Stimulated activated CD4-positive, alpha-beta T cell treated with anti-CD3 and anti-CD28 coated beads, Interleukin-1b, Interleukin-23, amount 100 ng/mL, for 24 hours (primary cell): ENCODE measurements at places on chromosomes 6 and 20.

DNA sequence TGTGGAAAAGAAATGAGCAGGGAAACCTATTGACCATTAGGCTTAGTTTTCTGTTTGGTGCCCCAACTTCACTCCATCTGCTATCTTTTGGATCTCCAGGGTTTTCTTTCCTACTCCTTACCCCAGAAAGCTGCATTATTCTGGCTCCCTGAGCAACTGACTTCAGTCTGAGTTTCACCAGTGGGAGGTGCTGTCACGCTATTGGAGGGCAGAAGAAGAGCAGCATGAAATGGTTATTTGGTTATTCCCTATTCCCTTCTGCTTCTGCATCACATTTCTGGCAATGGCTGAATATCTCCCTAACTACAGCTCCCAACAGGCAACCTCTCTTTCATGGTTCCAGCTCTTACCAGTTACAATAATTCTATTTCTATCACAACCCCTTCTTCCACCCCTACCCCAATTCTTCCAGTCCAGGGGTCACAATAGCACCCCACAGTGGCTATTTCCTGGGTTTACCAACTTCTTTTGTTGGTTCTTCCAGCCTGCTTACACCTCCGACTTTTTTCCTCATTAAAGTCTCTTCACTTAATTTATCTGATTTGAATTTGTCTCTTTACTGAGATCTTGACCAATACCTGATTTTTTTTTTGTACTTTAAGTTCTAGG, 311.5 kb downstream of the PLCB1 start:
- no peak for DNase-seq

GRCh38 chr6:168280899-168281245, 38.7 kb downstream of the DACT2 start:
- no peak for DNase-seq

DNA sequence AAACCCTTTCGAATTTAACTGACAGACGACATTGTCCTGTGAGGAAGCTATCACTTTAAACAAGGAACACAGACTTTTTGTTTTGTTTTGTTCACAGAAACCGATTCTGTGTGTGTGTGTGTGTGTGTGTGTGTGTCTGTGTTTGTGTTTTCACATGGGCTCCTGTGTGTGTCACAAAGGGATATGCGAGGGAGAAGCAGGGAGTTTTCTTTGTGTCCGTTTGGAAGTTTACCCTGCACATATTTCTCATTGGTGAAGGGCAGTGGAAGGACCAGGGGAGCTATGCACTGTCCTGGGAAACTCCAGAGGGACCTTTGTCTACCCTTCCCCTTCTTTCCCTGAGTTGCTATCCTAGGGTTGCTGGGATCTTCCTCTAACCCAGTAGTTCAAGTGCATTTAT, 17.7 kb downstream of the POM121L2 start:
- DNase-seq = no peak

DNA sequence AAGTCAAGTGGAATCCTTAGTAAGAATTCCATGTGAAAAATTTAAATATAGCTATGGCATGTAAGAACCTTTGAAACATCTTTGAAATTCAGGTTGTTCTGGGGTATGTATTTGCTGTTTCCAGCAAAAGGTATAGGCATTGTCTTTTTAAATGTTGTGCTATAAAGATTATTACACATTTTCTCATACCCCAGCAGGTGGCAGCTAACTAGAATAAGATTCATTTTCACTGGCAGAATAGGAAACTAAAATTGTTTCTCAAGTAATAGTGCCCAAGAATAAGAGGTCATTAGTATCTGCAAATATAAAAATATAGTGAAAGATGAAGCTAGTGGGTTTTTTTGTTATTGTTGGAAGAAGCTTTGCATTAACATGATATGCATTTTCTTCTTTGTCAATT, 1.8 kb downstream of the GRIK2 start:
- no peak for DNase-seq

- DNase-seq = no peak
Observed at GRCh38 chr6:36266913-36267644, 2.8 kb upstream of the PNPLA1 start.

DNA sequence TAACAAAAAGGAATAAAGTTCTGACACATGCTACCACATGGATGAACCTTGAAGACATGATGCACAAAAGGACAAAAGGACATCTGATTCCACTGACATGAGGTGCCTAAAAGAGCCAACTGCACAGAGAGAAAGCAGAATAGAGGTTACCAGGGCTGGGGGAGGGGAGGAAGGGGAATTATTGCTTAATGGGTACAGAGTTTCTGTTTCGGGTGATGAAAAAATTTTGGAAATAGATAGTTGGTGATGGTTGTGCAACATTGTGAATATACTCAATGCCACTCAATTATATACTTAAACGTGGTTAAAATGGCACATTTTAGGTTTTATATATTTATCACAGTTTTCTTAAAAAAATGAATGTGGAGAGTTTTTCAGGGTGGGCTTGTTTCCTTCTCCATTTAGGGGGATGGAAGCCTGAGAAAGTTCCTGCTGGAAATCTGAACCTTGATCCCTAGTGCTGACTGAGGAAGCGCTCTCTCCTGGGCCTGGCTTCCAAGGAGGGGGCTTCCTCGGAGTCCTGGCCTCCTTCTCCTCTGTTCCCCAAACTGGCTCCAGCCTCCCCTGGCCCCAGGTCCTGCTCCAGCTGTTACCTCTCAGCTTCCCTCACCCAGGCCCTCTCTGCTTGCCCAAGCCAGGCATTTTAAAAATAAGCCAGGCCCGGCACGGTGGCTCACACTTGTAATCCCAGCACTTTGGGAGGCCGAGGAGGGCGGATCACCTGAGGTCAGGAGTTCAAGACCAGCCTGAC, 79.2 kb downstream of the NOL4L start:
- DNase-seq = no peak

DNA sequence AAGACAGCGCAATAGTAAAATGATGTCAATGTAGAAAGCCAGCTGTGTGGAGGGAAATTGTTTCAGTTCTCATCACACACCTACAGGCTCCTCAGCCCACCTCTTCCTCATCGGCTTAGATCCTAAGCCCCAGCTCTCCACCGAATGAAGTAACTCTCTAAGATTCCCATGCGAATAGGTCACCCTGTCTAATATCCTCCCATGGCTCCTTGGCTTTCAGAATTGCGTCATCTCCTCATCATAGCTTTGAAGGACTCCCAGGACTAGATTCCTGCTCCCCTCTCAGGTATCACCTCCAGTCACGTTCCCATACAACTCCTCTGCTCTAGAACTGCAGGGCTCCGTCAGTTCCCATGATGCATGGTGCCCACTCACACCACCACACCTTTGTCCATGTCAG, 16.2 kb upstream of the SLC22A16 start:
- no peak for DNase-seq

GRCh38 chr6:13711324-13711732, 307 bp downstream of the RANBP9 start:
- no peak for DNase-seq

DNA sequence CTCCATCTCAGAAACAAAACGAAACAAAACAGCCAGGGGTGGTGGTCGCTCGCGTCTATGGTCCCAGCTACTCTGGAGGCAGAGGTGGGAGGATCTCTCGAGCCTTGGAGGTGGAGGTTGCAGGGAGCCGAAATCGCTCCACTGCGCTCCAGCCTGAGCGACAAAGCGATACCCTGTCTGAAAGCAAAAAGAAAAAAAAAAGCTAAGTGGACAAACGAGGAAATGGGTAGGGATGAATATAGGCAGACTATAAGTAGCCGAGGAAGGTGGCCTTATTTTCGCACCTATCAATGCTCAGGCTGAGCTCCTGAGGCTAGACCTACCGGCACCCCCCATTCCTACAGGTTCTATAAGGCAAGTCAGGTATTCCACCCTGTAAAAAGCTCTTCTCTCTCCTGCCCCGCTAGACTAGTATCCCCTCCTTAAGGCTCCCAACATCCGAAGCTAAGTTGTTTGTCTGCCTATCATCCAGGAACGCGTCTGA, 650 bp upstream of the CASP8AP2 start:
- DNase-seq = no peak

DNA sequence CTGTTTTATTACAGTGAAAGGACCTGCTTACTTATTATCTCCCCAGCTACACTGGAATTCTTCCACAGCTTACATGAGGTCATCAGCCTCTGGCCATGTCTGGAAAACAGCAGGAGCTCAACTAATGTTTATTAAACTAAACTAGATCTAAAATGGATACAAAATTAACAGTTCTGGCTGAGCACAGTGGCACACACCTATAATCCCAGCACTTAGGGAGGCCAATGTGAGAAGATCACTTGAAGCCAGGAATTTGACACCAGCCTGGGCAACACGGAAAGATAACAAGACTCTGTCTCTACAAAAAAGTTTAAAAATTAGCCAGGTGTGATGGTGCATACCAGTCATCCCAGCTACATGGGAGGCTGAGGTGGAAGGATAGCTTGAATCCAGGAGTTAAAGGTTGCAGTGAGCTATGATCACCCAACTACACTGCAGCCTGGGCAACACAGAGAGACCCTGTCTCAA, 220.8 kb upstream of the MARCKS start:
- DNase-seq = no peak

DNA sequence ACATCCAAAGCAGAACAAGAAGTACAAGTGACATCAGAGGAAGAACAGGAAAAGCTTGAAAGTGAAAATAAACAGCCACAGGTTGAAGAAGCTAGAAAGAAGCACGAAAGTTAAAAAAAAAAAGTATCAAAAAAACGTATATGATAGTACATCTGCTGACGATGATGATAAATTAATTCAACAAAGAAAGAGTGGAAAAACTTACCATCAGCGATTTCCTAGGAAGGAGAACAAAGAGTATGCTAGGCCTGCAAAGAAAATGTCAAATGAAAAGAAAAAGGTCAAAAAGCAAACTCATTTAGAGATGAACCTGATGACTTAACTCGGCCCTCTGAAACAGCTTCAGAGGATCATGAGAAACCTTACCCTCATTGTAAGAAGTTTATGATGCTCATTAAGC, 3.7 kb downstream of the SAYSD1 start:
- DNase-seq = no peak

- DNase-seq = no peak
Observed at GRCh38 chr6:23454080-23454976, 671.7 kb upstream of the NRSN1 start.

- no peak for DNase-seq
Observed at GRCh38 chr6:16059496-16059895, 69.4 kb upstream of the MYLIP start.

- DNase-seq = no peak
Observed at GRCh38 chr6:119346936-119347335, 2.6 kb downstream of the MAN1A1 start.

GRCh38 chr6:133017581-133017980, 203.2 kb downstream of the RPS12 start:
- DNase-seq = no peak

- DNase-seq = peak; percentile 29
Observed at GRCh38 chr6:144064402-144065212, 30.8 kb downstream of the SF3B5 start.

DNA sequence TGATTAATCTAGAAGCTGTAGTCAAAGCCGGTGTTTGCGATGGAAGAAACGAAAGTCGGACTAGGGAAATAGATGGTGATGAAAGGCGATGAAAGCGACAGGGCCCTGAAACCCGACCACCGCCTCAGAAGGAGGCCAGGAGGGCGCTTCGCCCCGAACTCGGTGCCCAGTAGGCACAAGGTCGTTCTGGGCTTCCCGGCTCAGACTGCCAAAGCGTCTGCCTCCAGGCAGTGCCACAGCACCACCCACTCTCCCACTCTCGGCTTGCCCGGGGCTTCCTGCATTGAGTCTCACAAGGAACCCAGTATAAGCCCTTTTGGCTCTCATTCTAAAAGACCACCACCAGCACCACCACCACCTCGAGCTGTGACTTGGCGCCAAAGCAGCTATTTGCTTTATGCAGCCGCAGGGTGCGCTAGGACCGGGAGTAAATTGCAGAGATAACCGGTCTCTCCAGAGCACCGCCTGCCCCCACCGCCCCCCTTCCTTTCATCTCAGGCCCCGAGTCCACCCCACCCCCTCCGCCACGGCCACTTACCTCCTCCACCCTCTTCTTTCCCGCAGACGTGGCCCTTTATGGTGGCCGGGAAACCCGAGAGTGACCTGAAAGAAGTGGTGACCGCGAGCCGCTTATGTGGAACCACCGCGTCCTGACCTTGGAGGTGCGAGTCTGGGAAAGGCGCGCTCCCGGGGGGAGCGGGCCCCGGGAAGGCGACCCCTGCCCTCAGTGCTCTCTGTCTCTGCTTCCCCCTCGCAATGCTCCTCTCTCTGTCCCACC, 2.4 kb downstream of the TCF21 start:
- DNase-seq = no peak

DNA sequence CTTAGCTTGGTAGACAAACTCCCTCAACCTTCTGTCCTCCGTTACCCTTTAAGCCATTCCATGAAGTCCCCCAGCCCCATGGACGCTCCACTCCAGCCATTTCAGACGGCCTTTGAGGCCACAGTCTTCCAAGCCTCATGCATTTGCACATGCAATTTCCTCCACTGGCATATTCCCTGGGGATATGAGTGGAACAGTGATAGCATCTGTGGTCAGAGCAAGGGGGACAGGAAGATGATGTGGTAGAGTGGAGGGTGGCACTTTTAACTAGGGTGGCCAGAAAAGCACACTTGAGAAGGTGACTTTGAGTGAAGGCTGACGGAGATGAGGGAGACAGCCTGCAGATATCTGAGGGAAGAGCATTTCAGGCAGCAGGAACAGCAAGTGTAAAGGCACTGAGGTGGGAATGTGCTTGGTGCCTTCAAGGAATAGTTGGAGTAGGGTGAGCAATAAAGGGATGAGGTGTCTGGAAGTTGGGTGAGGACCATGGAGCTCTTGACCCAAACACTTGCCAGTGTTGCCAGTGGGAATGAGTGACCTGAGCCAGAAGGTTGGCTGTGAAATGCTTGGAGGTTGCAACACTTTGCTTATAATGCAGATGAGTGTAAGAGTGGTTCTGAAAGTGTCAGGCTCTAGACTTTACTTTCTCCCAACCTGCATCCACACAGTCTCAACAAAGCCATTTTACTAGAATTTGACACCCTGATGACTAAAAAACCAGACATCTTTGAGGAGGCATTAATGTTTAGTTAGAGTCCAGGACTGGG, 275.6 kb upstream of the SUPT3H start:
- no peak for DNase-seq

- no peak for DNase-seq
Observed at GRCh38 chr6:4533576-4533975, 242.6 kb upstream of the CDYL start.

GRCh38 chr6:166910601-166911000, 45.7 kb downstream of the RNASET2 start:
- no peak for DNase-seq
